ENCODE measurements at places on chromosomes 3 and 15.

- no peak for DNase-seq
Observed at GRCh38 chr3:170707899-170708298, 122.0 kb upstream of the SLC7A14 start.

DNA sequence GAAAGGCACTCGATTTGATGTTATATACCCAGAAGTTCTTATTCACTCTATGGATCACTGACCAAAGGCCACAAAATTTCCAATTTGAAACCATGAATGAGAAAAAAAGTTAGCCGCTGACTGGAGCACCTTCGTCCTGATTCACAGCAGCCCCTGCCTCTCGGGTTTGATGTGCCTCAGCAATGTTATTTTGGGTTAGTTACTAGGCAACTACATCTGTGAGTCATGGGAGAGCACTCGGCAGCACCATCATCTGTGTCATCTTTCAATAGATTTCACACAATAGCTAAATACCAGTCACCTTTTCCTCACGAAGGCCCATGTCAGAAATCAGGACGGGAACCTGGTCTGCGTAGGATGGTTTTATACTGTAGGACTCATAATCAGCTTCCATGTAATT, 269.2 kb downstream of the ZBBX start:
- DNase-seq: no peak

DNA sequence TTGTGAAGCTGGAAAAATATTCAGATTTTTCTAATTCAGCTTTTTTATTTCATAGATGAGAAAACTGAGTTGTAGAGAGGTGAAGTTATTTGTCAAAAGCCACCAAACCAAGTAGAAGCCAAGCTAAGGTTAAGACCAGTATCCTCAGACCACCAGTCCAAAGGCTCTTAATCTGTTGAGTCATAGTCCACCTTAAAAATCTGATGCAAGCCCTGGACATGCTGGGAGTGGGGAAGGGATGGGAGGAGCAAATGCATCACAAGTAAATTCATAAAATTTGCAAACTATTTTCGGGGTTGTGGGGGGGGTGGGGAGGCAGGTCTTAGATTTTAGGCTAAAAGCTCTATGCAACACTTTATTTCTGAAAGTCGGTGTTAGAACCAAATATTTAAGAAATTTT, 307.7 kb upstream of the SEMA6D start:
- DNase-seq: no peak

DNA sequence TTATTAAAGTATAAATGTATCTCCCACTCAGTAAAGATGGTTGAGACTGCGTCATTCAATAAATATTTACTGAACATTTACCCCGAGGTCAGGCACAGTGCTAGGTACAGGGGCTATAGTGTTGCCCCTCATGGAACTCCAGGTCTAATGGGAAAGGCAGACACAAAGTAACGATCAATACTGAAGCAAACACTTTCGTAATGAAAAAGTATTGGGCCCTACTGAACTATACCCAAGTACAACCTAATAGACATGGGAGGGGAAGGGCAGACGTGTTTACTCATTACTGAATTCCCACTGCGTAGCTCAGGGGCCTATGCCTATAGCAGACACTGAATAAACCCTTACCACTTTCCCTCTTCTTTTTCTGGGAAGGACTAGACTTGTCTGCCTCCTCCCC, 56.9 kb downstream of the KLHL6 start:
- no peak for DNase-seq

GRCh38 chr3:123741041-123741511, 143.1 kb downstream of the MYLK start:
- DNase-seq: no peak

Data from NCI-H510A (cell line).